Activated naive CD4-positive, alpha-beta T cell treated with anti-CD3 and anti-CD28 coated beads for 36 hours (primary cell): ENCODE measurements at places on chromosomes 16 and 17. TPM values are rescaled to one million over a fixed set of nuclear protein-coding genes. Genes with fewer than 3 reads are reported as not detected.

DNA sequence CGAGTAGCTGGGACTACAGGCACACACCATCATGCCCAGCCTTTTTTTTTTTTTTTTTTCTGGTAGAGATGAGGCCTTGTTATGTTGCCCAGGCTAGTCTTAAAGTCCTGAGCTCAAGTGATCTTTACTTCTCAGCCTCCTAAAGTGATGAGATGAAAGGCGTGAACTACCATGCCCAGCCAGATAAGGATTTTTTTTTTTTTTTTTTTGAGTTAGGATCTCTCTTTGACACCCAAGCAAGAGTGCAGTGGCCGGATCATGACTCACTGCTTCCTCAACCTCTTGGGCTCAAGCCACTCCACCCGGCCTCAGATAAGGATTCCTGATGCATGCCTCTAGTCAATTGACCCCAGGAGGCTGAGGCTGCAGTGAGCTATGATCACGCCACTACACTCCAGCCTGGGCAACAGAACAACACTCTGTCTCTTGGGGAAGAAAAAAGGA, 11.2 kb upstream of the PLEKHG4 start:
- no peak for DNase-seq

KRTAP2-1 gene
- total RNA-seq = not detected

LRRC46 gene
- total RNA-seq = 0.52 TPM

GRCh38 chr16:73304008-73304774, 256.3 kb upstream of the ZFHX3 start:
- no peak for DNase-seq

DNA sequence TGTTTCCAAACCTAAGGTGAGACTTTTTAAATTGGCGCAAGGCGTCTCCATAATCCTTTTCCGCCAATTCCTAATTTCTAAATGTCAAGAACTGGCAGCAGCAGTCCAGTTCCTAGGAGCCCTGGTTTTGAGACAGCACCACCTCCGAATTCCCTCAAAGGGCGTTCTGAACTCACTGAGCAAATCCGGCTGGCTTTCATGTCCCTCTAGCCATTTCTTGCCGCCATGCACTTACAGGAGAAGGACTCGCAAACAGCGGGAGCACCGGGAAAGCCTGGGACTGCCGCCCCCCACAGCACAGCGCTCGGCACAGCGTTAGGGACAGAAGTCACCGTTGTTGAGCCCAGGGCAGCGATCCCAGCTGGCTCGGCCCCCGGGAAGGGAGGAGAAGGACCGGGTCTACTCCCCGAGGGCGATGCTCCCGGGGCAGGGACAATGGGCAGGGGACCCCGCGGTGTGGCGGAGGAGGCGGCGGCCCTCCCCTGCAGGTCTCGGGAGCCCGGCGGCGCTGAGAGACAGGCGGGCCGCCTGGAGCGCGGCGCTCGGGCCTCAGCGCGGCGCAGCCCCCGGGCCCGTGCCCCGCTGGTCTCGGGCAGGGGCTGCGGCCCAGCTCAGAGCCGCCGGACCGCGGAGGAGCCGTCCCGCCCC, 545 bp downstream of the ARHGAP17 start:
- DNase-seq = peak; percentile 47

ADGRG3 gene
- total RNA-seq = not detected

GRCh38 chr16:53745086-53745485, 41.1 kb downstream of the FTO start:
- DNase-seq = no peak

GRCh38 chr17:63480192-63480784, 3.4 kb downstream of the ACE start:
- DNase-seq = no peak

GRCh38 chr16:53428681-53429080, 5.6 kb upstream of the RBL2 start:
- no peak for DNase-seq

DNA sequence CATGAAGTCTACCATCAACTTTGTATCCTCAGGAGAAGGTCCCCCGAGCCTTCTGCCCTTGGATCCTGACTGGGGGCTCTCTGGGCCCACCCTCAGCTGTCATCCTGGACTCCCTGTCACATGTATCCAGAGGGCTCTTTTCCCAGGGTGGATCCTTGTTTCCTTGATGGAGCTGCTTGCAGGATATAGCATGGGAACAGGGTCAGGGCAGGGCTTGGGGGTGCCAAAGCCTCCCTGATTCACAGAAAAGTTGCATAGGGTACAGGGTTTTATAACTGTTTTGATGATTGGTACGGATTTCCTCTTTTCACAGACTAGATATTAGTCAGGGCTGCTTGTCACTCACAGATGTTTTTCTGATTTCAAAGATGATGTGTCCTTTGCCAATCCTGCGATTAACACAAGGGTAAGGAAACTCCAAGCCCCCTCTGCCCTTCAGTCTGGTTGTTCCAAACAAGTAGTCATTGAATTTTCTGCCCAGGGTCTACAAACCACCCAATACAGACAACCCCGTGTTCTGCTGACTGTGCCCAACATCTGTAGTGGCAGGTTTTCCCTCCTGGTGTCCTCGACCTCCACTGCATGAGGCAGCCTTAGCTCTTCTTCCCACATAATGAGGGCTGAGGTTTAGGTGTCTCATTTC, 20.6 kb upstream of the SLC35G3 start:
- peak; percentile 48 for DNase-seq

KRT15 gene
- not detected for total RNA-seq

PIGL gene
- 40.4 TPM for total RNA-seq

MYO15A gene
- 0.40 TPM for total RNA-seq

DNA sequence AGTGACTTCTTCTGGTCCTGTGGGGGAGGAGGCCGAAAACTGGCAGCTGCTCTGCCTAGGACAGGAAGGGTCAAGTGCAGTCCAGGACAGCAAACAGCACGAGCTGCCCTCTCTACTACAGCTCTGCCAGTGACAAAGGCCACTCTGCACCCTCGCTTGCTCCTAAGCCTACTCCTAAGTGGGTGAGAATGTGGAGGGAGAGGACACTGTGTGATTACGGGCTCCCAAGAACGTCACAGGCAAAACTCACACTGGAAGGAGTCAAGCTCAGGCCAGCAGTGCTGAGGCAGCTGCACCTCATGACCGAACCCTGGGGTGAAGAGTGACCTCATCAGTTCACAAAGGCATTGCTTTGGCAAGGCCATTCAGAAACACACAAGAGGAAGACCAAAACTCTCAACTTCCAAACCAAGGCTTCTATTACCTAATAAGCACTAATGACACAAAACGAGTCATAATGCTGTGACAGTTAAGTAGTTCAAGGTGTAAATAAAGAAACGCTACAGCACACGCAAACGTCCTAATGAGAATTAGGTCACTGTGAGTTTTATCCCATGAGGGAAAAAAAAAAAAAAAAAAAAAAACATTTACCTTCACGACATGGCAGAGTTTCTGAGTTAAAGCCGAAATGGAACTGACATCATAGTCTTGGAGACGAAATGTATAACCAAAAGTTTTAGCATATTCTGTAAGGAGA, 35.1 kb downstream of the MARF1 start:
- DNase-seq = no peak

- no peak for DNase-seq
These were observed 33.3 kb downstream of the CIBAR2 start for GRCh38 chr16:85078952-85079351.

- DNase-seq = no peak
These were observed 55.7 kb downstream of the ABR start for GRCh38 chr17:1123921-1124715.

DNA sequence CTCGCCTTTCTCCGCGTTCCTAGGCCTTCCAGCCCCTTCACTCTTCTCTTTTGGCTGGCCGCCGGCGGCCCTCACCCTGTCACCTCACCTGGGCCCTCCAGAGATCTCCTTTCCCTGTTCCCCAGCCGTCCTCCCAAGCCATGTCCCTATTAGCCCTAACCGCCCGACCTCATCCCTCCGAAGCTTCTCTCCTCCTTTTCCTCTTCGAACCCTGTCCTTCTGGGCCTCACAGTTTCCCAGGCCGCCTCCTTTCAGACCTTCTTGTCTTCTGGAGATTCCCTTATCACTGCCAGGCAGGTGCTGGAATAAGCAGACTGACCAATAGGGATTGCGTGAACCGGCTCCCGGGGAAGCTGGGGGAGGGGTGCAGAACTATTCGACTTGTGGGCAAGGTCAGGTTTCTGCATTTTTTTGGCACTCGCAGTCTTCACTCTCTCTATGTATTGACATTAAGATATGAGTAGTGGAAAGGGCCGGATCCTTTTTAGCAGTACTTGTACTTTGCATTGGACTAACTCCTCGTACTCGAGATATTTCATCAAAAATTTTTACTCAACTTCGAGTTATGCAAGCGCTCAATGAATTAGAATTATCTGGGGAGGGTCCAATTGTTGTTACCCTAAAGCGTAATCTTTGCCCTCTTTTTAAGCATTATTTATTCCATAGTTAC, 690 bp downstream of the RHOT1 start:
- DNase-seq = peak; percentile 56

DNA sequence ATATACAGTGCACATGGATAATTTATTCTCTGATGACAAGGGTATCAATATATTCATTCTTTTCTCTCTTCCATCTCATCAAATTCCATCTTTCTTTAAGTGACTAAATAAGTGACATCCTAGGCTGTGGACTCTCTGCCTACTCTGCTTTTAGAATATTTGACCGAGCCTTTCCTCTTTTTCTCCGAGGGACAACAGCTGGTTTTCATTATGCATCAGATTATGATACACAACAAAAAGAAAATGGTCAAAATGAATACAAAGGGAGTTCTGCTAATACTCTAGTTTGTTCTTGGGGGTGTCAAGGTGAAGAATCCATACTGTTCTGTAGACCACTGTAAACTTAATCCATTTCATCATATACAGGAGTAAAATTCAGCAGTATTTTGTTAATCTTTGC, 942.6 kb downstream of the KCNJ2 start:
- no peak for DNase-seq

GRCh38 chr16:70597135-70597835, 49.1 kb upstream of the IL34 start:
- no peak for DNase-seq

DNA sequence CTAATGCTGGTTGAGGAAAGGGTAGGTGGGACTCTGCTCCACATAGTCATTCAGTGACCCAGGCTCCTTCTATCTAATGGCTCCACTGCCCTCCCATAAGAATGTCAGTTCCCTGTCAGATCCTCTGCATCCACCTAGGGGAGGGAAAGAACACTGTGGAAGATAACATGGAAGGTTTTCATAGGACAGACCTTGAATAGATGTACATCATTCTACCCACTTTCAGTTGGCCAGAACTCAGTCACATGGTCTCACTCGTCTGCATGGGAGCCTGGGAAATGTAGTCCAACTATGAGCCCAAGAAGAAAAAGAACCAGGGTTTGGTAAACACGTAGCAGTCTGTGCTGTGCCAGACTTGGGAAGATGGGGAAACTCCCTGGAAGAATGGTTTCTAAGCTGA, 27.1 kb upstream of the SCNN1B start:
- no peak for DNase-seq

TM4SF5 gene
- total RNA-seq = not detected

- no peak for DNase-seq
These were observed 509 bp upstream of the ATP2C2 start for GRCh38 chr16:84367750-84368307.

MPV17L gene
- total RNA-seq = not detected

DNA sequence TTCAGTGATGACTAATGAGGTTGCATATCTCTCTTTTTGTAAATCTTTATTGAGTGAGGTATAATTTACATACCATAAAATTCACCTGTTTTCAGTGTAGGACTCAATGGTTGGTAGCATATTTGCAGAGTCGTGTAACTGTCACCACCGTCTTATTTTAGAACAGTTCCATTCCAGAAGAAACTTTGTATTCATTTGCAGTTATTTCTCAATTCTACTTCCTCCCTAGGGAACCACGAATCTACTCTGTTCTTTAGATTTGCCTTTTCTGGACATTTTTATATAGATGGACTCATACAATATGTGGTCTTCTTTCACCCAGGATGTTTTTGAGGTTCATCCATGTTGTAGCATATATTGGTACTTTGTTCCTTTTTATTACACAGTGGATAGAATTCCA, 3.7 kb downstream of the FTO start:
- no peak for DNase-seq

DNA sequence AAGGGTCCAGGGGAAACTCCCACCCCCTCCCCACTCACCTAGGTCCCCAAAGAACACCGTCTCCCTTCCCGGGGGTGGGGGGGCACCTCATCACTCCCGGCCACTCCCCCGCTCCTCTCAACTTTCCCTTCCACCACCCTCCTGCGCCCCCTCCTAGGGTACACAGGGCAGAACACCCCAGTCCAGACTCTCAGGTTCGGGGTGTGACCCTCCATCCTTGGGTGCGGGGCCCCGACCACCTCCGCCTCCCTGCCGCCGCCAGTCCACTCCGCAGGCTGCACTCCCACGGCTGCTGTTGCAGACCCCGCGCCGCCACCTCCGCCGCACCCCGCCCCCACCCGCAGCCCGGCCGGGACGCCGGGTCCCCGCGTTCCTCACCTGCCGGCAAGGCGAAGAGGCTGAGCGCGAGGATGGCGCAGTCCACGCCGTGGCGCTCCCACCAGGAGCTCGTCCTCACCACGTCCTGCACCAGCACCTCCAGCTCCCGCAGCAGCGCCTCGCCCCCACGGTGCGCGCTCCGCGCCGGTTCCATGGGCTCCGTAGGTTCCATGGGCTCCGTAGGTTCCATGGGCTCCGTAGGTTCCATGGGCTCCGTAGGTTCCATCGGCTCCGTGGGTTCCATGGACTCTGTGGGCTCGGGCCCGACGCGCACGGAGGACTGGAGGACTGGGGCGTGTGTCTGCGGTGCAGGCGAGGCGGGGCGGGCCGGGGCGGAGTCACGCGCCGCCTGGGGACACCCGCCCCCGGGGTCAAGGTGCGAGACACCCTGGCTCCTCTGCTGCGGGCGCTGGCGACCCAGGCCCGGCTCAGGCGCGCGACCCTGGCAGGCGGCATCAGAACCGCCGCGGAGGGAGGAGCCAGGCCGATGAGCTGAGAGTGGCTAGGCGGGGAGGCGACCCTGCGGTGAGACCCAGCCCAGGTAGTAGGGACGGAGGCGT, at the start of gene FADS6:
TSS of gene FADS6 (minus strand) at position 660 of the 938 bp plus-strand sequence. CDS start at position 622, 38 bp downstream.
- DNase-seq = no peak

DNA sequence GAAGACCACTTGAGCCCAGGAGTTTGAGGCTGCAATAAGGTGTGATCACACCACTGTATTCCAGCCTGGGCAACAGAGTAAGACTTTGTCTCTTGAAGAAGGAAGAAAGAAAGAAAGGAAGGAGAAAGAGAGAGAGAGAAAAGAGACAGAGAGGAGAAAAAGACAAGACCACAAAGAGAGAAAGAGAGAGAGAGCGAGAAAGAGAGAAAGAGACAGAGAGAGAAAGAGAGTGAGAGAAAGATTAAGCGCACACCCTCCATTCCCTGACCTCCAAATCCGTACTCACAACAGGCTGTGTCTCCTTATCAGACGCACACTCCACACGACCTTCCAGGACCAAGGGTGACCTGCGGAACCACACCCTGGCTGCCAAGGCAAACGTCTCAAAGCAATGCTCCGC, 19.6 kb downstream of the KLHDC4 start:
- no peak for DNase-seq
